ENCODE measurements at places on chromosomes 7 and 10.

DNA sequence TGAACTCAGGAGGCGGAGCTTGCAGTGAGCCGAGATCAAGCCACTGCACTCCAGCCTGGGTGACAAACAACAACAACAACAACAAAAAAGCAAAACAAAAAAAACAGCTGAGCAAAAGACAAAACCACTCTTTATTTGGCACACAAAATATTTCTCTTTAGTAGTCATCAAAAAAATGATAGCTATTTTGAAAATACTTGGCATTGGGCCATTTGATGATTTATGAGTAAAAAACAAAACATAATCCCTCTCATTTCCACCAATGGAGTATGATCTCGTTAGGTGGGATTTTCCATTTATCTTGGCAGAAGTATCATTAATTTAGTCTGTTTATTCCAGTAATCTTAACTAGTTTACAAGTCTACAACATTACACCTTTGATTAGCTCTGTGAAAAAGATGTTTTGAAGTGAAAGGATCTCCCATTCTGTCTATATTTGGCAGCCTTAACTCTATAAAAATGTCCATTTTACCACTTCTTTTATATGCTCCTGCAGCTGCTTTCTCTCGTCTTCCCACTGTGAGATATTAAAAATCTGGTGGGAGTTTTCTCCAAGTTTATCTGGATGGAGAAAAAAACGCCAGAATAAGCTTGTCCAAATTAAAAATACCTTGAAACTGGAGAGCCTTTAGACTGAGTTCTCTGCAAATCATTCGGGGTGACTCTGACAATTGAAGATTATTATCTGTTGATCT is 58.8 kb upstream of the AGMO start:
- DNase-seq, result no peak

- no peak for DNase-seq
These were observed 129.5 kb downstream of the OAT start for GRCh38 chr10:124288928-124289850.

DNA sequence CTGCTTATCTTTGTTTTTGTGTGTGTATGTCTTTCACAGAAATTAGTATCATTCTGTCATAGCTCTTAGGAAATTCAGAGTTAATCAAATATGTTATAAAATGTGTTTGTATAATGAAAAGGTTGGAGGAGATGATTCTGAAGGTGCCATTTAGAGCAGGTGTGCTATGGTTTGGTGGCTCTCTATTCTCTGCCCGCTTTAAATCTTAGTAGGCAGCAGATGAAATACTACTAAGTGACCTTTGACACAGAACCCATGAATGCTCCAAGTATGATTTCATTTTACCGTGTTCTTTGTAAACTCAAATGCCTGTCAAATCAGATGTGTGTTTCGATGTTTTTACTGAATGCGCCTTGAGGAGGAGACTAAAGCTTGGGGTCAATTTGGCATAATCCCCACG is 24.5 kb downstream of the ZEB1 start:
- no peak for DNase-seq

DNA sequence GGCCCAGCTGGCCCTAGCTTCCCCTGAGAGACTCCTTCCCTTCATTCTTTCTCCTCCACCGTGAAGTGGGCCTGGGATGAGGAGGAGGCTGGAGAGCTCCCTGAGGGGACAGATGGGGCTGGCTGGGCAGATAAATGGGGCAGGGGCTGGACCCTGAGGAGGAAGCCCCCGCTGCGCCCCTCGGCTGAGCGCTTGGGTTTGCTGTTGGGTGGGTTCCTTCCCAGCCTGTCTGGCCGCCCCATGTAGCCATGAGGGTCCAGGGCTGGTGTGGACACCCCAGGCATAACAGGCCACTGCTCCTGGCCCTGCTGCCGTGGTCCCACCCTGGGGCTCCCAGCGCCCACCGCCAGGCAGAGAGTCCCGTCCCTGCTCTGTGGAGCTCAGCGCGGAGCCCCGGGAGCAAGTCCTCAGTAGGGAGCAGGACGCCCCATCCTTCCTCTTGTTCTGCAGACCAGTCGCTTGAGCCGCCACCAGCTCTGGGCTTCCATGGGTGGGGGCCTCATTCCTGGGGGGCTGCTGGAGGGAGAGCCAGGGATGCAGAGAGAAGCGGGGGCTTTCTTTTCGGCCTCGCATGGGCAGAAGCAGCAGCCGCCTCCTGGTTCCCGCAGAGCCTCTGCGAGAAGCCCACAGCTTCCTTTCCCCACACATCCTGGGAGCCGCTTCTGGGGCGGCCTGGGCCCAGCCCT is 266.4 kb upstream of the TCERG1L start:
- DNase-seq, result no peak

DNA sequence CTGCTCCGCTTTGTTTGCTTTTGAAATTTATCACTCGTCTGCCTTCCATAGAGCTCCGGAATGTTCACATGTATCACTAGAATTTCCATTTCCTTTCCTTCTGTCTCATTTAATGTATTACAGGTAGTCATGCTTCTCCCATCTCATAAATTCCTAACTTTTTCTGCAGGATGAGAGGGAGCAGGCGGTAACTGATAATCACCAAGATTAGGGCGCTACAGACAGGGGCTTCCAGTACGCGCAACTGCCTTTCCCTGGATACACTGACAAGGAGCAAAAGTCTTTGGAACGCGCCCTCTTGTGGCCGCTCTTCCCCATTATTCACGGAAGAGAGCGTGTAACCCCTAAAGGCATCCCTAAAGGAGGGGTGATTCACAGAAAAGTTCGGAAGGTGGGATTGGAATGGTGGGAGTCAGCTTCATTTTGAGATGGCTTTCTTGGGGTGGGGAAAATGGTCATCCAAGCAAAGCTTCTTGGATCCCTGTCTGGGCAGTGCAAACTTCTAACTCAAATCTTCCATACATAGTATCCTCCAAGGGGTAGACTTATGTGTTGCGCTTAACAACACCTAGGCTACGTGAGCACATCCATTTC is 6.5 kb downstream of the INHBA start:
- DNase-seq, result peak; percentile 85

DNA sequence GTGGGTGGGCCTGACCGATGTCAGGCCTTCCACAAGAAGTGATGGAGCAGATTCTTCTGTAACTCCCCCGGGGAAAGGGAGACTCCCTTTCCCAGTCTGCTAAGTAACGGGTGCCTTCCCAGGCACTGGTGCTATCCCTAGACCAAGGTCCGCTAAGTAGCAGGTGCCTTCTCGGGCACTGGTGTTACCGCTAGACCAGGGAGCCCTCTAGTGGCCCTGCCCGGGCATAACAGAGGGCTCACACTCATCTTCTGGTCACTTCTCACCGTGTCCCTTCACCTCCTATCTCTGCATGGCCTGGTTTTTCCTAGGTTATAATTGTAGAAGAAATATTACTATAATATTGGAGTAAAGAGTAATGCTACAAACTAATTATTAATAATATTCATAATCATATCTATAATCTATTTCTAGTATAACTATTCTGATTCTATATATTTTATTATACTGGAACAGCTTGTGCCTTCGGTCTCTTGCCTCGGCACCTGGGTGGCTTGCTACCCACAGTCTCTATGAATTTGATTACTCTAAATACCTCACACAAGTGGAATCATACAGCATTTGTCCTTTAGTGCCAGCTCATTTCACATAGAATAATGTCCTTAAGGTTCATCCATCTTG is 1378.7 kb downstream of the XPNPEP1 start:
- DNase-seq, result no peak

- DNase-seq, result no peak
These were observed 124.5 kb downstream of the ITGA8 start for GRCh38 chr10:15595260-15595659.

DNA sequence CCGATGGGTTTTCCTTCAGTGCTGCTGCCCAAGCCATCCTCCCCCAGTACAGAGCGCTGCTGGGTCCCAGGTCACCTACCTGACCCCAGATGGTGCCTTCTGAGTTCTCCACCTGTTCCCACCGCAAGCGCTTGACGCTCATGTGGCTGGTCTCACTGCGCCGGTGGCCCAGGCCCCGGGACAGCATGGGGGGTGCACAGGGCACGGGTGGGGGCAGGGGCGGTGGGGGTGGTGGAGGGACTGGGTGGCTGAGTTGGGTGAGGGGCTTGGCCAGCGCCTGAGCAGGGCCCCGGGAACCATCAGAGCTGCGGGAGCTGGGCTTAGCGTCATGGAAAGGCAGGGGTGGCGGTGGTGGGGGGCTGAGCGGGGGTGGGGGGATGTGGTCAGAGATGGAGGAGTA is 43.4 kb downstream of the GRID2IP start:
- no peak for DNase-seq

DNA sequence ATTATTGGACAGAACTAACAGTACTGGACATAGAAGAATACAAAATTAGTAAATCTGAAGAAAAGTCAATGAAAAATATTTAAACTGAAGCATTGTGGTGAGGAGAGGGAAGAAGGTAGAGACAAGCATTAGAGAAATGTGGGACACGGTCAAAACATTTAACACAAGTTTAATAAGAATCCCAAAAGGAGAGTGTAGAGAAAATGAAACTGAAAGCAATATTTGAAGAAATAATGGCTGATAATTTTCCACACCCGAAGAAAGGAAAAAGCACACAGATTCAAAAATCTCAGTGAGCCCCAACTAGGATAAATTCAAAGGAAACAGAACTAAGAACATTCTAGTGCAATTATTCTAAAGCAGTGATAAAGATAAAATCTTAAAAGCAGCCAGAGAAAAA is 126.4 kb upstream of the LRRTM3 start:
- no peak for DNase-seq

DNA sequence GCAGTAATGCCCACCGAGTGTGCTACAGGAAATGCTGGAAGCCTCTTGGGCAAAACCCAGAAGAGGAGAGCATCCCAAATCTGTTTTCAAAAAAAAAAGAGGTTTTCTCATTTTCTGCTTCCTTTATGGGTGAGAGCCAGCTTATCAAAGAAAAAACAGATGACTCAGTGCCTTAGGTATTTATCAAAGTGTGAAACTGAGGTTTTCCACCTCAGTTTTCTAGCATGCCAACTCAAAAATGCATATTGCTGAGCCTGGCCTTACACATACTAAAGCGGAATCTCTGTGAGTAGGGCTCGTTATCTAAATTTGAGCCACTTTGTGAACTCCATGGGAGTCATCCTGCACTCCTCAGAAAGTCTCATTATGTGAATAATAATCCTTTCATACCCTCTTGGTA is 705.1 kb downstream of the SUGCT start:
- no peak for DNase-seq

GRCh38 chr10:61052469-61053205 is 108.7 kb upstream of the RHOBTB1 start:
- no peak for DNase-seq

All from T47D (cell line).